NCI-H146 (cell line): ENCODE measurements at places on chromosomes 7 and 10.

DNA sequence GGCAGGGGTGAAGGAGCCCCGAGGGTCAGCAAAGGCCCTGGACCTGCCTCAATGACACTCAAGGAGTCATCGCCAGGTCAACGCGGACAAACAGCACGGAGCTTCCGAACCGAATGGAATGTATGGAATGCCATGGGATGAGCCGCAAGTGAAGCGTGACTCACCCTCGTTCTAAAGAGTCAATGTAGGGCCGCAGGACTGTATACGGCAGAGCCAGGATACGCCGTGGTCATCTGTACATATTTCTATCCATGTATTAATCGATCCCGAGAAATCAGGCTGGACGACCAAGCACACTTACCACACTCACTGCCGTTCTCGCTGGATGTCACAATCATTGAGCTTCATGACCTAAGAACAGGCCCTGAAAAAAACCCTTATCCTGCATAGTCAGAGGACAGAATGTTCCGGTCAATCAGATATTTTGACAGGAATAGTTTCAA, 4.3 kb downstream of the SNX8 start:
- DNase-seq = no peak

- no peak for DNase-seq
Measured at GRCh38 chr10:76721891-76722505, 915.6 kb downstream of the KCNMA1 start.

- no peak for DNase-seq
Measured at GRCh38 chr10:51832652-51833383, 133.4 kb upstream of the CSTF2T start.

DNA sequence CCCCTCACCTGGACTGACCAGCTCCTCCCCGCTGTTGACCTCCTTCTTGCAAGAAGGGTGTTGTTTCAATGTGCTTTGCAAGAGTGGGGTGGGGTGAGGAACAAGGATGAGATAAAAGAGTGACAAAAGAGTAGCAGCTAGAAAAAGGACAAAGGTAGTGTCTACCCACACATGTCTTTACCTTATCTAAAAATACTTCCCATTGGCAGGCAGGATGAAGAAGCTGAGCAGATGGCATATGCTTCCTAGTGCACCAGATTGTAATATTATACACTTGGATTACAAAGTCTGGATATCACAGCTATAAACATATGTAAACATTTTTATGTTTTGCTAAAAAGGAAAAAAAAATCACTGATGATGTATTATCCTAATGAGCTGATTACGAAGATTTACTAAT, 34.5 kb downstream of the CHN2 start:
- DNase-seq = no peak

- no peak for DNase-seq
Measured at GRCh38 chr7:4013793-4014192, 668.3 kb upstream of the FOXK1 start.

- DNase-seq = no peak
Measured at GRCh38 chr7:102836191-102836919, 76.4 kb upstream of the LRRC17 start.

GRCh38 chr7:2725178-2726105, 37.4 kb downstream of the AMZ1 start:
- no peak for DNase-seq

- no peak for DNase-seq
Measured at GRCh38 chr10:4355350-4355749, 470.7 kb upstream of the AKR1E2 start.

DNA sequence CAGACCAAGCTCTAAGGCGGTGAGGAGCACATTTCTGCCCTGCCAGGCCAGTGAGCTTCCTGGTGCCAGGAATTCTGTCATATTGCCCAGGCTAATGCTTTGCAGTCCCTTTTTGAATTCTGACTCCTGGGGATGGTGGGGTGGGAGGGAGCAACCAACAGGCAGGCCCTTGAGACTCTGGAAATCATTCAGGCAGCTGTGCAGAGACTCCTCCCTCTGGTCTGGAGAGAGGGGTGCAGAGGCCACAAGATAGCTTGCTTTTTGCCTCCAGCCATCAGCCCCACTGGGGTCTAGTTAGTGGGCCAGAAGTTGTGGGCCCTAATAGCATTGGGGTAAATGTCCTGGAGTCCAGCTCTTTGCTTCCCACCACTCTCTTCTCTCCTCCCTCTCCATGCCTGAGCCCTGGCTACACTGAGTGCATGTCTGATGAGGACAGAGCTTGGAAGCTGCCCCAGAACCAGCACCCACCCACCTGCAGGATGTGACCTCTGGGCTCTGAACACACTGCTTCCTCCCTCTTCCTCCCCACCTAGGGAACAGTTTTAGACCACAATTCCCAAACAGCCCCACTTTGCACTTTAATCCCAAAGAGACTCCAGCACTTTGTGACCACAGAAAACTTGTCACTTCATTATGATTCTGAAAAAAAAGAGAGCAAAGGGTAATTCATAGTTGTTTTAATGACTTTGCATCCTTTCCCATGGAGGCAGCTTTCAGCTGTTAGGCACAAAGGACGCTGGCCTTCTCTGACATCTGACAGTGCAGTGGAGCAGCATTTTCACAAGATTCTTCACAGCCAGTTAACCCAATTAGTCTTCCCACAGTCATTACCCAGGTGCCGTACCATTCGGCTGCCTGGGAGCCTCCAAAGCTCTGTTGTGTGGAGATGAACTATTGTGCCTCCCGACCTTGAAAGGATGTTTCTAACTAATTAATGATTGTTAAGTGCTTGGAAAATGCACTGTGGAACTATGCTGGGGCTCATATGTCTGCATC, 262.5 kb downstream of the TRIL start:
- DNase-seq = no peak

GRCh38 chr7:15853832-15854470, 167.5 kb upstream of the MEOX2 start:
- DNase-seq = no peak

DNA sequence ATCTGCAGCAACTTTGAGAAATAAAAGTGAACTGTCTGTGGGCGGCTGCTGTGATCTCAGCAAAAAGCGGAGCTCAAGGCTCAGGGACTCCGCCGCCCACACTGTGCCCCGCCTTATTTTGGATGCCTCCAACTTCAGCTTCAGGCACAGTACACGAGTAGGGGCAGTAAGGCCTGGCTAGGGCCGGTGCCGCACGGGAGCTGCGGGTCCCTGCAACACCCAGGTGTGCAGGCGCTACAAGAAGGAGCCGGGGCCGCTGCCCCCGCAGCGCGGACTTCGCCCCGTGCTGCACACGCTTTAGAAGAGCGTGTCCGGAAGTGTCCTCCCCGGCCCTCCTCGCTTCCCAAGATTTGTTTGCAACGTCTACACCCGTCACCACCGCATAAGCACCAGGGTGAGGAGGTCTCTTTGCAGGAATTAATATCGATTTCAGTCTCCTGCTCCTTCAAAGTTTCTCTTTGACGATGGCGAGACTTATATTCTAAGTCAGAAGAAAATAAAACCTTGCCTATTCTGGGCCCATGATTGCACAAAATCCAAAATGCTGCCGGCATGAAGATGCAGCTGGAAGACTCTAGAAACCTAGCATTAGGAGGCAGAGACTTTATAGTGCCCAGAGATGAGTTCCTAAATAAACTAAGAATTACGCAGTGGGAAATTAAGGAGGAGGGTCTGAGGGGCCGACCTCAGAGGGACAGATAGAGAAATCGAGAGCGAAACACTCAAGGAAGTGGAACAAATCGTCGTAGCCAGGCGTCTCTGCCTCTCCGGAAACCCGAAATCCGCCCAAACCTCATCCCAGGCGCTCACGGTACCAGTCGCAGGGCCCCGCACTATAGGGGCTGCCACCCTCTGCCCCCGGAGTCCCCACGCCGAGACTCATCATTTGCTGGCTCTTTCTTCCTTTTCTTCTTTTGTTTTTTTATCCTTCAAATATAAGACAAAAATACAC, 6.4 kb downstream of the VAX1 start:
- DNase-seq = no peak

DNA sequence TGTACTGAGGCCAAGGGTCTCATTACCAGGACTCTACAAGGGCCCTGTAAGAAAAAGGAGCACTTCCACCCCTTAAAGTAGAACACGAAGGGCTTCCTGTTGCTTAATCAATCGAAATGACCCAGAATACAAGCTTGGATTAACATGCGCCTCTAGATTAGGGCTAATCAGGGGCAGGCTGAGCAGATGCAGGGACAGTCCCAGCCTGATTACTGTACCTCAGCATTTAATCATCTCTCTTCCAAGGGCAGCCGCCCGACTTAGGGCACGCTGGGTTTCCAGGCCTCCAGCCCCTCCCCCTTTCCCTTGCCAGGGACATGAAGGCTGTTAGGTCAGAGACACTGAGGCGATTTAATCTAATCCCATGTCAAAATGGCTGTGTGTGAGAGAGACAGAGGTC, 138.6 kb downstream of the NRF1 start:
- DNase-seq = no peak

DNA sequence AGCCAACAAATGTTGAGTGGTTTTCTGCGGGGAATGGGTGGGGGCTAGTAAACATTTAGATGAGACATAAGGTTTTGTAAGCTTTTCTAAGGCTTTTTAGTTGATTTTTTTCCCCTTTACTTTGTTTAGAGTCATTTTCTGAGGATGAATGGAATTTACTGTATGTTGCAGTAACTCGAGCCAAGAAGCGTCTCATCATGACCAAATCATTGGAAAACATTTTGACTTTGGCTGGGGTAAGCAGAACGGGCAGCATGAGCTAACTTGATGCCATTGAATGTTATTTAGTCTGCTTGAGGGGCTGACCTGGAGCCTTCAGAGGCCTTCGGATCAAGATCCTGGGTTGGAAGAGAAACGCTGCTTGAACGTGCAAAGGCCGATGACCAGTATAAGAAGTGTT, 37.3 kb downstream of the FBH1 start:
- no peak for DNase-seq

DNA sequence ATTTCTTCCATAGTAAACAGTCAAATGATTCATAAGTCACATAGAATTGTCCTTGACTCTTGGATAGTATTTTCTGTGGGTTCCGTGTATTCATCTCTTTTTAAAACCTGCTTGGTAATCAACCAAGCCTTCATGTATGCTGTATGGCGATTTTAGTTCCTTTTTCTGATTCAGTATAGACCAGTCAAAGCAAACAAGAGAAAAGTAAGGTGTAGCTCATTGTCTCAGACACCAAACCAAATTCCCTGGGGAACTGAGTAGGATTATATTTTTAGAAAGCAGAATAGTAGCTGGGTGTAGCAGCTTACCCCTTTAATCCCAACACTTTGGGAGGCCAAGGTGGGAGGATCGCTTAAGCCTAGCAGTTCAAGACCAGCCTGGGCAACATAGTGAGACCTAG, 240.5 kb downstream of the BBS9 start:
- no peak for DNase-seq

- DNase-seq = no peak
Measured at GRCh38 chr7:80589631-80590030, 48.8 kb upstream of the CD36 start.

DNA sequence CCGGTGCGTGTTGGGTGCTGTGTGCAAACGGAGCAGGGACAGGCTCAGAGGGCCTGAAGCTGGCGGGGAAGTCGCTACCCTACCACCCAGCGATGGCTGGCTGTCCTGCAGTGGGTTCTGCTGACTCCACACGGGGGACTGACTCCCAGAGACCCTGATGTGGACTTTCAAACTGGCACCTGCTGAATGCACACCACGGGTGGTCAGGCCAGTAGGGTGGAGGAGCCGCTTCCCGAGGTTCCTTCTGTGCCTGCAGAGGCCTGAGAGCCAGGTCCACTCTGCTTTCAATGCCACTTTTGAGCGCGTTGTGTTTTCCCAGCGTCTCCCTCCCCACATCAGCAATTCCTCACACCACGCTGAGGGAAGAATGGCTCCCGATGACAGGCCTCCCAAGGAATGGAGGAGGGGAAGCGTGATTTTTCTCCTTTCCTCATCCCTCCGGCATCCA, 135.3 kb downstream of the ADARB2 start:
- no peak for DNase-seq

DNA sequence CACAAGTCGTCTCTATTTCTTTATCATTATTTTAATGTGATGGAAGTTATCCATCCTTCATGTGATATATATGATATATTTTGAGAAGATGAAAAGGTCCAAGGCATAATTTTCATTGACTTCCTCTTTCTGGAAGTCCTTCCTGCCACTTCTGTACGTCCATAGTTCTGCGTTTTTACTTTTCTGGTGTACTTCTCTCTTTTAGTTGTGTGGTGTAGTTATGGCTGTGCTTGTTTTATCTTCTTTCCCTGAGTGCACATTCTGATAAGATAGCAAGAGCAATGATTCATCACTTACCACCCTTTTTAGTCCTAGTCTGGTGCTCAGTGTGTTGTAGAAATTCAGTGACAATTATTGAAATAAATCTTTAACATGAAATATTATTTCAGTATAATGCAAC, 231.3 kb upstream of the FERD3L start:
- no peak for DNase-seq

DNA sequence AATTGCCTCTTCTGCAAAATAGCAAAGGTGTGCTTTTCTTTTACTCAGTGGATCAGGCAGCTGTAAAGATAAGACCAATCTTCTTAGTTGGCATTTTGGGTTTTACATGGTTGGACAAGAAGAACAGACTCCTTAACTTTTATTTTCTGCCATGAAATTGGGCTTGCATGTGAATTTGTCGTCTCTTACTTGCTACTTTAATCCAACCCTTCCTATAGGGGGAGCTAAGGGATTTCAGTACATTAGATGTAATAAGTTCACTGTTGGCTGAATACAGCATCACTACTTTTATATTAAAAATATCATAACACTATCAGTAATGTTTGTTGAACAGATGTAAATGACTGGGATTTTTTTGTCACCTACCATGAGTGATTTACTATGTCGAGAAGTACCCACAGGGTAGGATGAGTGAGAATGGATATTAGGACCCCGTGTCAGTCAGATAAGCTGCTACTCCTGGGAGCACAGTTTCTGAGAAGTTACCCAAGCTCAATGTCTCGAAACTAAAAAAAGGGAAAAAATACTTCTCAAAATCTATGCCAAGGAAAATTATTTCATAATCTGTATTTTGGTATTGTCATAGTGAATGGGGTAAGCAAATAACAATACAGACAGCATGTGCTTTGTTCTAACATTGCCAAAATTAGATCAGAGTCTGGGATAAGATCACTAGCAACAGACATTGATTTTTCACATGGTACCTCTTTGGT, 127.4 kb upstream of the AGR3 start:
- peak; percentile 27 for DNase-seq

- no peak for DNase-seq
Measured at GRCh38 chr10:43128958-43129706, 9.1 kb upstream of the CSGALNACT2 start.

- no peak for DNase-seq
Measured at GRCh38 chr10:49831352-49832035, 69.4 kb upstream of the OGDHL start.

- no peak for DNase-seq
Measured at GRCh38 chr10:43390759-43391158, 18.2 kb downstream of the HNRNPF start.

DNA sequence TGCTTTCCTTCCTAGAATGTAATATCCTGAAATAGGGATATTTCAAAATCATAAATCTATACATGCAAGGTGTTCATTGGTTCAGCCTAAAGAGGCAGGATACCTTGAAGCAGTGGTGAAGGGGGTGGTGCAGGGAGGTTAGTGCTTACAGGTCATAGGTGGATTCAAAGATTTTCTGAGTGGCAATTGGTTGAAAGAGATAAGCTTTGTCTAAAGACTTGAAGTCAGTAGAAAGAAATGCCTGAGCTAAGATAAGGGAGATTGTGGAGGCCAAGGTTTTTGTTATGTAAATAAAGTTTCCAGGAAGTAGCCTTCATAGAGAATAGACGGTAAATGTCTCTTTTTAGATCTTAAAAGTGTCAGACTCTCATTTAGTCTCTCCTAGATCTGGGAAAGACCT, 741.2 kb upstream of the ZWINT start:
- DNase-seq = no peak

- no peak for DNase-seq
Measured at GRCh38 chr7:32116436-32116835, 46.2 kb upstream of the PDE1C start.

GRCh38 chr10:3869036-3869435, 84.0 kb upstream of the KLF6 start:
- DNase-seq = no peak
